Spleen (tissue), 13 donors: ENCODE measurements at places on chromosomes 3 and 15. TPM values are rescaled to one million over a fixed set of nuclear protein-coding genes. Genes with fewer than 3 reads are reported as not detected.

DNA sequence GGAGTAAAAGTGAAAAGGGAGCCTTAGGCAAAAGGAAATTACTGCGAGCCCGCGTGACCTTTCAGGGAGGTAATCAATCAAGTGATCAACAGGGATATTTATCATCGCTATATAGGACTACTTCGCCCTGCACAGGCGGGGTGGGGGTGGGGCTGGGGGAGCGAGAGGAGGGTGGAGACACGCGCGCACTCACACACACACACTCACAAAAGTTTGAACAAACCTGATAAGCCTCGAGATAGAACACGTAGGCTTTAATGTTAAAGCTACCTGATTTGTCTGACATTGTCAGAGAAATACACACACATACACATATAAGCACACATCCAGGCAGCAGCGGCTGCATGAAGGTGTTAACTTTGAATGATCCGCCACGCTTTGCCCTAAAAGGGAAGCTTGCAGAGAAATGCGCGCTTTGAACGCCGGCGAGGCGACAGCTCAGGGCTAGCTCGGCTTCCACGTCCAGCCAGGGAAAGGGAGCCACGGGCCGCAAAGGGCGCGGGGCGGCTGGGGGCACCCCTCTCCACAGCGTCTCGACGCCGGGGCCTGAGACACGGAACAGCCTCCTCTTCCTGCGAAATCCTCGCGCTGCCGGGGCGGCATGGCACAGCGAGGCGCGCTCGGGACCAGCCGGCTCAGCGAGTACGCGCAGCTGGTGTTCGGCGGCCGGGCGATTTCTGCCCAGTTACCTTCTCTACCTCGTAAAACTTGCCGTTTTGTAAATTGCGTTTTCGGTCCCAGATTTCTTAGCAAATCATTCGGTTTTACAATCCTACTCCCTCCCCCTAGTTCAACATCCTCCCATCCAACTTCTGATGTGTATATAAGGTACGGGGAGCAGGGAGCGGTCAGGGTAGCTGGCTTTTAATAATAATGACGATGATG, 4.8 kb upstream of the MECOM start:
- DNase-seq = peak; percentile 76

DNA sequence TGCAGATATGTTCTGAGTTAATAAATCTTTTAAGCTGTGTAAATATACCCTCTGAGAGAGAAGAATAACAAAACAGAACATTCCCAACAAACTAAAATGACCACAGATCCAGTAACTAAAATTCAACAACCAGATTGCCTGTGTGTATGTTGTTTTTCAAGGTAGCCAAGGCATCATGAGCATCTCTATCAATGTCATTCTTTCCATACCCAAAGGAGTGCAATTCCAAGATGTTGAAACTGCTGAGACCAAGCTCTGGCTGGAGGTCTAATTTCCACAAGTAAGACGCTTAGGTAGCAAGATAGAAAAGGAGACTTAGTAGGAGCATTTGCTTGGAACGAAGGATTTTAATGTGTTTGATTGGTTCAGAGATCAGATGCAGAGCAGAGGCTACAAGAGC, 276.3 kb downstream of the RBMS3 start:
- DNase-seq = no peak

GRCh38 chr15:60299452-60300047, 98.2 kb downstream of the ANXA2 start:
- no peak for DNase-seq

- DNase-seq = no peak
These were observed 9.2 kb downstream of the CKMT1A start for GRCh38 chr15:43702701-43703424.

DNA sequence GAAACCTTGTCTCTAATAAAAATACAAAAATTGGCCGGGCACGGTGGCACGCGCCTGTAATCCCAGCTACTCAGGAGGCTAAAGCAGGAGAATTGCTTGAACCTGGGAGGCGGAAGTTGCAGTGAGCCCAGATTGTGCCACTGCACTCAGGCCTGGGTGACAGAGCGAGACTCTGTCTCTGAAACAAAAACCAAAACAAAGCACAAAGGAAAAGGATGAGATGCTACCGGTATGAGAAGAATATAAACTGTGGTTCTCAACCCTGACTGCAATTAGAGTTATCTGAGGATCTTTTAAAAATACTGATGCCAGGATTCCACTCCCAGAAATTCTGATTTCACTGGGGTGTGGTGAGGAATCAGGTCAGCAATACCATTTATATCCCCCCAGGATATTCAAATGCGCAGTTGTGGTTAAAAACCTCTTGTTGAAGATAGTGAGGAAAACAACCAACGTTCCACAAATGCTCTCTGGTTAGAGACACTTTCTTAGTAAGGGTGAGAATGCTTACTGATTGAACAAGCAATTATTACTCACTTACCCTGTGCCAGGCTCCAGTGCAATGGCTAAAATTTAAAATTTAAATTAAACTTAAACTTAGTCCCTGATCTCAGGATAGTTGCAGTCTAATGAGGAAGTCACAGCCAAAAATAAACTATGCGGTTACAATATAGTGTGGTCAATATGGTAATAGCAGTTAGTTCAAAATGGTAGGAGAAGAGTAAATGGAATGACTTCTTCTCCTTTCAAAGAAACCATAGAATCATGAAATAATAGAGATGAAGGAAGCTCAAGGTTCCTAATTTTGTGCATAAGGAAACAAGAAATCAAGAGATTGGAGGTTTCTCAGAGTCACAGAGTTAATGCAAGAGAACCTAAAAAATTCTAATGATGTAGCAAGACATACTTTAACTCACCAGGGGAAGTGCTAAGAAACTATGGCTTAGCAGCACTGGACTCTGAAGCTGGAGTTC, 109.5 kb downstream of the SSR3 start:
- no peak for DNase-seq

- DNase-seq = peak; percentile 32
These were observed 20.7 kb downstream of the CCDC12 start for GRCh38 chr3:46955801-46956259.

- DNase-seq = no peak
These were observed 21.9 kb downstream of the GLDN start for GRCh38 chr15:51363383-51363782.

GRCh38 chr3:41097896-41098496, 101.3 kb upstream of the CTNNB1 start:
- DNase-seq = no peak

DNA sequence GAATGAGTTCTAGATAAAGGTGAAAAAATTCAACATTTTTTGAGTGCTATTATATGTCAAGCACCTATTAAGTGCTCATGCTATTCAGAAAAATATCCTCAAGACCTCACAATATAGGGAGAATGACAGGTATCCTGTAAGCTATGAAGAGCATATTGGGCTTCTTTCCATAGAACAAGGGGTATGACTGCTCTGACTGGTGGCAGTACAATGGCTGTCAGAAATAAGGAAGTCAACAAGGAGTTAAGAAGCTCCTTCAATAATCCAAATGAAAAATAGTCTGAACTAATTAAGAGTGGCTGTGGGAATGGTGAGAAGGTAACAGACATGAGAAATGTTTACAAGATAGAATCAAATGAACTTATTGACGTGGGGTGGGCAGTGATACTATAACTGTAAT, 24.7 kb downstream of the NPTN start:
- DNase-seq = no peak

DNA sequence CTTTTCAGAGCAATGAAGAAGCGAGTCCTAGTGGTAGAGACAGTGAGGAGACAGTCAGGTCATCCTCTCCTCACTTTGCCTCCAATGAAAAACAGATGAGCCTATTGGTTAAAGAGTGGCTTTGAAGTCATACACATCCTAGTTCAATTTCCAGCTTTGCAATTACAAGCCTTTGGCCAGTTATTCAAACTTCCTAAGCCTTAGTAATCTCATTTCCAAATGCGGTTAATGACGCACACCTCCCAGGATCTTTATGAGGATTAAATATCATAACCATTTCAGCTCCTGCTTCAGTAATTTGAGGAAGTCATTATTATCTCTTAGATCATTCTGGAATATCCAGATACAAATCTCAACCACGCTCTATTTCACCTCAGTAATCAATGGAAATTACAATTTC, 10.0 kb upstream of the ST6GAL1 start:
- DNase-seq = no peak

Gene CCDC54
- not detected for polyA plus RNA-seq
